ENCODE measurements at places on chromosomes 5 and 9.
A peak's percentile ranks its signal among the peaks of the same experiment; 100 is the strongest.

- DNase-seq = no peak
Measured at GRCh38 chr9:109733690-109734089, 46.3 kb upstream of the PALM2AKAP2 start.

DNA sequence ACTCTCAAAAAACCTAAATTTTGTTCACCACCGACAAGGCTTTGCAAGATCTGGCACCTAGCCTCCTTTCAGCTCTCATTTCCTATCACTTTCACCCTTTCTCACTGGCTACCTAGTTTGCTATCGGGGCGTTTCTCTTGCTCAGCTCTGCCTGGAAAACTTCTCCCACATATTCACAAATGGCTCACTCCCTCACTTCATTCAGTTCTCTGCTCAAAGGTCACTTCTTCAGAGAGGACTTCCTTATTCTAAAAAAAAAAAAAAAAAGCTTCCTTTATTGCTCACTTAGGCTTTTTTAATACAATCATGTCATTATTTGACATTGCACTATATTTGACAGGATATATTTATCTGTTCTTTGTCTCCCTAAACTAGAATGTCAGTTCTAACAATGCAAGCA lies 2.1 kb upstream of the SLC25A46 start:
- no peak for DNase-seq

GRCh38 chr5:180959661-180960060 lies 29.0 kb upstream of the BTNL3 start:
- no peak for DNase-seq

DNA sequence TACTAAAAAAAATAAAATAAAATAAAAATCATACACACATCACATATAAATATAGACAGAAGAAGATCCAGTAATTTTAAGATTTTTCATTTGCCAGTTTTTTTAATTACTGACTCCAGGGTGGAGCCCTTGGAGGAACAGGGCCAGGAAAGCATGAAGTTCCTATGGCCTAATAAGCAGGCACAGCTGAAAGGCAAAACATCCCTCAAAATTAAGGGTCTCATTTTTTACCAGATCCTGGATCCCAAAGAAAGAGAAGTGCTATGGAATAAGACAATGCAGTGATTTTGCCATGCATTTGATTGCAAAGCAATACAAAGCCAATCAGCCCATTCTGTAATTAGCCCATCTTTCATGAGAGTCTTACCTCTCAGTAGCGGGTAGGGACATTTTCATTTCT lies 11.3 kb upstream of the DTWD2 start:
- no peak for DNase-seq

GRCh38 chr5:158209219-158209908 lies 350.4 kb upstream of the CLINT1 start:
- no peak for DNase-seq

- DNase-seq = no peak
Measured at GRCh38 chr9:130699047-130699446, 5.5 kb downstream of the EXOSC2 start.

DNA sequence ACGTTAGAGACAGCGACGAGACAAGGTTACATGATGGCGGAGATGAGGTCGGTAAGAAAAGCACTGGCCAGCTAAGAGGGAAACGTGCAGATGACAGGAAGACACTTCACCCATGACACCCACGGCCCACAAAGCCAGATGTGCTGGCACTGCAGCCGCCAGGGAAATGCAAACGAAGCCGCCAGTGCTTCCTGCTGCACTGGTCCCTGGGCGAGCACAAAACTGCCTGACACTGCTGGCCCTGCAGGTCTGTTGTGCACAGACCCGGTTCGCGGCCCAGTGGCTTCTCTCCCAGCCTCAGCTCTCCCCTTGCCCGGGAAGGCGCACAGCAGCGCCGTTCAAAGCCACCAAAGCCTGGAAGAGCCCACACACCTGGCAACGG lies 20.3 kb downstream of the QSOX2 start:
- no peak for DNase-seq

DNA sequence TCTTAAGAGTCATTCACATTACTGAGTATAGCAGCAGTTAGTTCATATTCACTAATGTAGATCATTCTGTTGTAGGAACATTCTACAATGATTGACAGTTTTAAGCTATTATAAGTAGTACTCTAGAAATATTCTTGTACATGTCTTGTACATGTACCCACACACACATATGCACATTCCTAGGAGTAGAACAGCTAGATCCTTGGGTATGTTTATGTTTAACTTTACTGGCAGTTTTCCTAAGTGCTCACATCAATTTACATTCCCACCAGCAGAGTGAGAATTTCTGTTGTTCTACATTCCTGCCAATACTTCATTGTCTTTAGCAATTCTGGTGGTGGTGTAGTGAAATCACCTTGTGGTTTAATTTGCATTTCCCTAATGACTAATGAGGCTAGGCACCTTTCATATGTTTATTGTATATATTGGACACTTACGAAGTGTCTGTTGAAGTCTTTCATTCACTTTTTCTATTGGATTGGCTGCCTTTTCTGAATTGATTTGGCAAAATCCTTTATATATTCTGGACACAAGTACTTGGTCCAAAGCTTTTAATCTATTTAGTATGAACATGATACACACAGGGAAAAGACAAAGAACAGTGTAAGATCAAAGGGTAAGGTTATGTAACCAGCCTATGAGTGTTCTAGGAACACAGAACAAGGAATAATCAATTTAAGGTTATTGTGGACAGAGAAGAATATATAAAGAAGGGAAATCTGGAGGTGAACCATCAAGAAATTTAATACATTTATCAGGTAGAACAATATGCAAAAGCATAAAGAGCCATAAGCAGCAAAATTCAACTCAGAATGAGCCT lies 95.6 kb downstream of the MLLT3 start:
- DNase-seq = no peak

DNA sequence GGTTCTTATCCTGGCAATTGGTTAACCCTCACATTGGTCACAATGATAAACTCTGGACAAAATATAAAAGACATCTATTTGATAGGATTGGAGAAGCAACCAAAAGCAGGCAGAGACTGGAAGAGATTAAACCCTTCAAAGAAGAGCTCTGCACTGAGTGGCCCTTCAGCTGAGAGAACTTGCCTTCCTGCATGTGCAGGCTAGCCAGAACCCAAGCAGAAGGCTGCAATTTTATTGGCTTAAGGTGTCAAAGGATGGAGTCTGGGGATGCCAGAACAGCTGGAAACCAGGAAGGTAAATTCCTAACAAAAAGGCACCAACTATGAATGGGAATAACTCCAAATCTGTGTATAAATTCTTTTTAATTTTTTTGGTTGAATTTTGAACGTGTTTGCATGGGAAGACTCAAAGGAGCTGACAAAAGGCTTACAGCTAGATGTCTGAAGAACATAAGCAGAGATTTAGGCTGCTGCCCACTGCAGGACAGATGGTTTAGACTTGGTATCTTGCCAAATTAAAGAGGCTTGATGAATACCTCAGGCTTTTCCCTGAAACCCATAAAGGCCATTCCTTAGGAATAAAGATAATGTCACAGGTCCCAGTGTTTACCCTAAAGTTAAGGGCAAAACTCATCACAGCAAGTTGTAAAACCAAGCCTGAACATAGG lies 66.3 kb downstream of the NR2F1 start:
- no peak for DNase-seq

DNA sequence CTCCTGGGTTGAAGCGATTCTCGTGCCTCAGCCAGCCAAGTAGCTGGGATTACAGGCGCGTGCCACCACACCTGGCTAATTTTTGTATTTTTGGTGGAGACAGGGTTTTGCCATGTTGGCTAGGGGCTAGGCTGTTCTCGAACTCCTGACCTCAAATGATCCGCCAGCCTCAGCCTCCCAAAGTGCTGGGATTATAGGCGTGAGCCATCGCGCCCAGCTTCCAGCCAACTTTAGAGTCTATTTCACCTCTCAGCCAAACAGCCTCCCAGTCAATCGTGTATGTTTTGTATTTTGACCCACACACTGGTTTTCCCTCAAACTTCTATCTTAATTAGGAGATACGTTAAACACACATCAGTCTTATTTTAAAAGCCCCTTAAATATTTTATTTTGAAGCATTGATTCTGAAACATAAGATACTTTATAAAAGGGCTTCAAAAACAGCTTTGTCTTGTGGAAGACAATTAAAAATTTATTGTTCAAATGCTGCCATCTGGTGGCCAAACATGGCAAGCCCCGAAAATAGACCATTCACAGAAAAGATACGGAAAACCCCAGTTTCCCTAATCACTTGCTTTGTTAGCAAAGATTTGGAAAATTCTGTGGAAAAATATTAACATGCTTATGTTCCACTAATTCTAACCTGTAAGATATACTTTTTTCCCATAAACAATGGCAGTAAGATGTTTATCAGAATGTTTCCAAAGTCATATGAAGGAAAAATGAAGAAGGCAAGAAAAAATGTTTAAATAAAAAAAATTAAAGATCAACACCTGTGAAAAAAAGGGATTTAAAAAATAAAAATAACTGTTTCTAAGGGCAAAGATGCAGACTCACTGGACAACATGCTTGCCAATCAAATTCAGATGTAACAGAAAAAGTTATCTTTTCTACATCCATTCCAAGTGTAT lies 33.1 kb downstream of the APTX start:
- DNase-seq = peak; percentile 22

- no peak for DNase-seq
Measured at GRCh38 chr5:36874465-36874864, 2.1 kb upstream of the NIPBL start.

GRCh38 chr5:51396797-51397196 lies 13.5 kb downstream of the ISL1 start:
- no peak for DNase-seq

GRCh38 chr5:3657364-3658022 lies 61.9 kb downstream of the IRX1 start:
- no peak for DNase-seq

DNA sequence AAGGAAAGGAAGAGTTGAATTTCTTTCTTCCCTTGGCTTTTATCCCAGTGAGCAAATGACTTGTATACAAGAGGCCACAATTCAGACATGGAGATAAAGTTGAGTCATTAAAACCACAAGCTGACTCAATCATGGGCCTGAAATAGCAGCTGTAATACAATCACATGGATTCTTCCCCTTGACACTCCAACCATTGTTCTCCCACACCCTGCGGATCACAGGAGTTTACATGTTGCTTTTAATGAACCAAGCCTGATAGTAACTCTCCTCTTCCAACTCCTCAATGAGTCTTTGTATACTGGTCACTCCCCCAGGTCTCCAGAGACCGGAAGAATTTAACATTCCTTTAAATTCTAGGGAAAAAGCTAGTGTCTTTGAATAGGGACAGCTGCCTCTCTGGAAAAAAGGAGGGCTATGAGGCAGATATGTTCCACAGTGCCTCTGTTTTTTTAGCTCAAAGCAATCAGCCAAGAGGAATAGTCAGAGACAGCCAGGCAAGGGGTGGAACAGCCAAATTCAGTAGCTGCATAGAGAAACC lies 32.4 kb downstream of the PCDHGC5 start:
- DNase-seq = no peak

DNA sequence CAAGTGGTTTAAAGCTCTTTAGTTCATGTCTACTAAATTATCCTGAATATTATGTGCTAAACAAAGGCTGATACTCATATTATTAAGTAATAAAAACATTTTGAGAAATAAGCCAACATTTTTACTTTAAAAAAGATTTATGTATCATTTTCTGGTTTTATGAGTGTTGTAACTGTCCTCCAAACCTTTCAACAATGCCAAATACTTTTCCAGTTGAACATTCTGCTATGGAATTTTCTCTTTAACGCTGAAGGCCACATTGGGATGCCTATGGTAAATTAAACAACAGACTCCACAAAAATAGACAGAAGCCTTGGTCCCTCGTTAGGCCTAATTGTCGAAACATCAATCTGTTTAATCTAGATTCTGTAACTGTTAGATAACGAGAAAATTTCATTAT lies 131.3 kb downstream of the GLIS3 start:
- no peak for DNase-seq

DNA sequence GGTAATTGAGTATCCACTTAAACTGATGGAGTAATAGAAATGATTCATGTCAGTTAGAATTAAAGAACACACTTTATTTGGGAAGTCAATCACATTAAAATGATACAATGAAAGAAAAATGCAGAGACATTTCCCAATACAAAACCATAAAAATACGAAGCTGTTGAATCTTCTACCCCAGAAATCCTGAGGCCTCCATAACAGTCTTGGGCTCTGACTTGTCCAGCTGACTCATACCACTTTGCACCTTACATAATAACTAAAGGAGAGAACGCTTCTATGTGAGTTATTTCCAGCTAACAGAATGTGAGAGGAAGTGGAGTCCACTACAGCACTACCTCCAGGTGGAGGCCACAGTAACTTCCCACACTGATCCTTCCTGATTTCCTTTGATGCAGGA lies 305.0 kb downstream of the MRPS30 start:
- DNase-seq = no peak

GRCh38 chr9:130895481-130896232 lies 955 bp downstream of the QRFP start:
- DNase-seq = no peak

- DNase-seq = no peak
Measured at GRCh38 chr5:155451106-155451505, 437.6 kb downstream of the KIF4B start.

DNA sequence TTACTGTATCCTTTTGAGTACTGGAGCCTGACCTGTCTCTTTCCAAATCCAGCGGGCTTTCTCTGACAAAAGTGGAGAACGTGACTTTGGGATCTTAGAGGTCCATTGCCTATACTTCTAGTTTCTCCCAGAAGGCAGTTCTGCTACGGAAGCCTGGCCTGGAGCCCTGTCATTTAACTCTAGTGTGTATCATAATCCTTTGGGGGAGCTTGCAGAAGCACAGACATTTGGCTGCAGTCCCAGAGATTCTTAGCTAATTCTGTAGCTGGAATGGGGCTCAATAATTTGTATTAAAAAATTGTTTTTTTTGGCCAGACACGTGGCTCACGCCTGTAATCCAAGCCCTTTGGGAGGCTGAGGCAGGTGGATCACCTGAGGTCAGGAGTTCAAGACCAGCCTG lies 3.0 kb downstream of the HARS2 start:
- DNase-seq = no peak

DNA sequence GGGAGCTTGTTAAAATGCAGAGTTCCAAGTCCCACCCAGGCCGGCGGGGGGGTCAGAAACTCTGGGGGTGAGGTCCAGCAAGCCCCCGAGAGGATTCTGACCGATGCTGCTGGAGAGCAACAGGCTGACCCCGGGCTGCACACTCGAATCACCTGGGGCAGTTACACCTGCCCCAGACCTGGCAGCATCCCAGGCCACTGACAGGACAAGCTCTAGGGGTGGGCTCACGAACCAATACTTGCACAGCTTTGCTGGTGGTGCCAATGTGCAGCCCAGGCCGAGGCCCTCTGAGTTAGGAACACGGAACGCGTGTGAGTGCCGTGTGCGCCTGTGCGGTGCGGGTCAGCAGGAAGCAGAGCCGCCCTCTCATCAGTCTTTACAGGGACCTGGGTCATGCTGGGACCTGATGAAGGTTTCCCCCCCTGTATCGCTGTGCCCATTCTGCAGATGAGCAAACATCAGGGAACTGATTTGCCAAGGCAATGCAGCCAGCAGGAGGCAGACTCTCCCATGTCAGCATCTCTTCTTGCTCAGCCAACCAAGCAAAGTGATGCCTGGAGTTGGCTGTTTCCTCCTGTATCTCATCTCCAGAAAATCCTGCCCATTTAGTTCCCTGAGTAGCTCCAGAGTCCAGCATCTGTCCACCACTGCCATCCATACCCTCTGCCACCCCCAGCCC lies 16.3 kb downstream of the FAM163B start:
- DNase-seq = no peak
